ENCODE measurements at places on chromosomes 3 and 15.

DNA sequence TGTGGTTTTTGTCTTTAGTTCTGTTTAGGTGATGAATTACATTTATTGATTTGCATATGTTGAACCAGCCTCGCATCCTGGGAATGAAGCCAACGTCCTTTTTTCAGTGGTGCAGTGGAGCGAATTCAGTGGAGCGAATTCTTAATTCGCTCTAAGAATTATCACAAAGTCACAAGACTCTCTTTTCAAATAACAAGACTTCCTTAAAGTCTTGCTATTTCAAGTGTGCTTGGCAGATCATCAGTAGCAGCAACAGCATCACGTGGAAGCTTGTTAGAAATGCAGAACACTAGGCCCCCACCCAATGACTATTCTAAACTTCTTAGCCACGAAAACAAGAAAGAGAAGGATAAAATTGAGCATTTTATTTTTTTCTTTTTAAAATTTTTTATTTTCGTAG lies 58.1 kb upstream of the CD200R1L start:
- DNase-seq = no peak

DNA sequence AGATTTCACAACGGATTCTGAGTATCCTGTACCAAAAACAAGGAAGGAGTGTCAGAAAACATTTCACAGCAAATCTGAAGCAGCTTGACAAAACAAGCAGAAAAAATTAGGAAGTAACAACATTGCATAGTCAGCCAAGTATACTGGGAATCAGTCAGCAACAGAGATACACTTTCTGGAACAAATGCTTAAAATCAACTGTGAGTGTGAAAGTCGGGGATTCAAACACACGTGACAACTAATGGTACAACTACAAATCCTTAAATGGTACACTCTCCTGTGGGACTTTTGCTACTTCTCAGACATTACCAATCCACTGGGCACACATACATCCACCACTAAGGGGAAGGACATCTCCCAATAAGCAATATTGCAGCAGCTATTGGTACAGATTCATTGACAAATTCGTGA lies 296.6 kb upstream of the MME start:
- no peak for DNase-seq

- DNase-seq = no peak
Observed at GRCh38 chr15:59473226-59473625, 35.2 kb downstream of the FAM81A start.

GRCh38 chr3:155852341-155852740 lies 1.9 kb downstream of the SLC33A1 start:
- no peak for DNase-seq

DNA sequence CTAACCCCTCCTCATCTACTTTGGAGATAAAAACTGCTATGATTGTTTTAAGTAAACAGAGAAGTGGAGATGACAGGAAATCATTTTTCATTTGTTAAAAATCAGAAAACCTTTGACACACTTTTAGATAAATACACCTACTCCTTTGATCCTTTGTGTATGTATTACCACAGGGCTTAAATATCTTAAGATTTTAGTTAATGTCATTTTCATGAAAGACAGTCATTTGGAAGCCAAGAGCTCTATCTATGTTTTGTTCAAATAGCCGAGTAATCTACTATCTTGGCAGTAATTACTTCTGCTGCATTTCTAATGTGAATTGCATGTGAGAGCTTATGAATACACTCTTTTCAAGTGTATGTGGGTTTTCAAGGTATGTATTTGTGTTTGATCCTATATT lies 2.0 kb downstream of the ARPP21 start:
- no peak for DNase-seq

- peak; percentile 73 for DNase-seq
Observed at GRCh38 chr15:52527911-52528563, 643 bp downstream of the MYO5A start.

- DNase-seq = no peak
Observed at GRCh38 chr15:68518046-68518445, 60.7 kb upstream of the CORO2B start.

DNA sequence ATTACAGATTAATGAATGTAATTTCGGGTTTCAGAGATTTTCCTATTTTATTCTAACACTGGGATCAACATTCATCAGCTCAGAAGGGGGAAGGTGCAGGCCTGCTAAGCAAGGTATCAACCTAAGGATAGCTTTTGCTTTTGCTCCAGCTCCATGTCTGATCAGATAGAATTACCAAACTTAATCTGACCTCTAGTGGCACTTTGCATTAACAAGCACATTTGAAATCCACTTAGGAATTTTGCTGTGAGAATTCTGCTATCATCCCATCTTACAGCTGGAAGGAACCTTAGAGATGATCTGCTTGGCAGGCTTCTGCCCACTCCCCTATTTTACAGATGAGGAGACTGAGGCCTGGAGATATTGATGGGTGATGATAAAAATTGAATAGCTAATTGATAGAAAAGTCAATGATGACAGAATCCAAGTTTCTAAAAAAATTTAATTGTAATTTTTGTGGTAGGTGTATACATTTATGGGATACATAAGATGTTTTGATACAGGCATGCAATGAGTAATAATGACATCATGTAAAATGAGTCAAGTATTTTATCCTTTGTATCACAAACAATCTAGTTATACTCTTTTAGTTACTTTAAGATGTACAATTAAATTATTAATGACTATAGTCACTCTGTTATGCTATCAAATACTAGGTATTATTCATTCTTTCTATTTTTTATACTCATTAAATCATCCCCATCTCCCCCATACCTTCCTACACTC lies 209.2 kb upstream of the ZPLD1 start:
- no peak for DNase-seq

DNA sequence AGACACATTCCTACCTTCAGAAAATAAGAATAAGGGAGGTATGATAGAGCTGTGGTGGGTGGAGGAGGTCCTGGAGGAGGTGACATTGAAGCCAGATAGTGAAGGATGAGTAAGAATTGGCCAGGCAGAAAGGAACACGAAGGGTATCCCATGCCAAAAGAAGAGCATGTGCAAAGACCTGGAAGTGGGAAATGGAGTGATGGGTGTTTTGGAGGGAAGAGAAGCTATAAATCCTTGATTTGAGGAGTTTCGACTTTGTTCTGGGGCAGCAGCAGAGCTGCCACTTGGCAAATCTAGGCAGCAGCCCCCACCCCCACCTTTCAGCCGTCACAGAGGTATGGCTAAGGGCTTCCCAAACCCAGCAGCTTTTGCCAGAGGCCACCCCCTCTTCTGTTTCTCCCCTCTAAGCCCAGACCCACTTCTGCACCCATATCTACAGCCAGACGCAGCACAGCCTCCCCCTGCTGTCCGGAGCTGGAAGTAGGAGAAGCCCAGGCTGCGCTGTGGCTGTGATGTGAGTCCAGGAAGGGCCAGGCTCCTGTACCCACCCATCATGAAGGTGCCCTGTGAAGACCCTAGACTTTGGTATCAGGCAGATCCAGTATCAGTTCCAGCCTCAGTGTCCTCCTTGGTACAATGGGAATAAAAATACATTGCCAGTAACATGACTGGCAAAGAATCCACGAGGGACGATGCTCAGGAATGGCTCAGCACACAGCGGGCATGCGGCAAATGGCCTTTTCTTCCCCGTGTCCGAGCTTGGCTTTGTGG lies 188.7 kb upstream of the LINGO1 start:
- peak; percentile 75 for DNase-seq

DNA sequence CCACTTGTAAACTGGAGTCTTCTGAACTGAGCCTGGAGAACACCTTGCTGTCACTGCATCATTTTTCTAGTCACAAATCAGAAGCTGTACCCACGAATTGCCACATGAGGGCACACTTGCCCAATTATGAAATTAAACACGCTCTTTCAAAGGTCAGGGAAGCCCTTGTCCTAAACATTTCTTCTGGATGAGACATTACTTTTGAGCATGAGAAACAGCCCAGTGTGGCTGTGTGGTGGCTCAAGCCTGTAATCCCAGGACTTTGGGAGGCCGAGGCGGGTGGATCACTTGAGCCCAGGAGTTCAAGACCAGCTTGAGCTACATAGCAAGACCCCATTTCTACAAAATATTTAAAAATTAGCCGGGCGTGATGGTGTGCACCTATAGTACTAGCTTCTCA lies 27.5 kb upstream of the CFAP161 start:
- DNase-seq = no peak

DNA sequence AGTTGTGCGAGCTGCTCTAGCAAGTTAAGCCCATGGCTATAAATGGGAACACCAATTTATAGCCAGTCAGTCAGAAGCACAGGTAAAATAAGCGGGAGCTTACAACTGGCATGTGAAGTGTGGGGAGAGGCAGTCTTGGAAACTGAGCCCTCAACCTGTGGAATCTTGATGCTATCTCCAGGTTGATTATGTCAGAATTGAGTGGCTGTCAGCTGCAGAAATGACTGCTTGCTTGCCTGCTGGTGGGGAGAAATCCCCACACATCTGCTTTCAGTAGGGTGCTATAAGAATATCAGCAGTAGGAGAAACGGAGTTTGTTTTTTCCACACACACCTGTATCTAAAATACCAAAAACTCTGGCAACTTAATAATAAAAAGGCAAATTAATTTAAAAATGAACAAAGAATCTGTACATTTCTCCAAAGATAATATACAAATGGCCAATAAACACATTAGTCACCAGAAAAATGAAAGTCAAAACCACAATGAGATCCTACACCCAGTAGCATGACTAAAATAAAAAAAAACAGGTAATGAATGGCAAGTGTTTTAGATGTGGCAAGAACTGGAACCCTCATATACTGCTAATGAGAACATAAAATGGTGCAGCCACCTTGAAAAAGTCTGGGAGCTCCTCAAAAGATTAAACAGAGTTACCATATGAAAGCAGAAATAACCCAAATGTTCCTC lies 26.0 kb upstream of the MAP4 start:
- no peak for DNase-seq

DNA sequence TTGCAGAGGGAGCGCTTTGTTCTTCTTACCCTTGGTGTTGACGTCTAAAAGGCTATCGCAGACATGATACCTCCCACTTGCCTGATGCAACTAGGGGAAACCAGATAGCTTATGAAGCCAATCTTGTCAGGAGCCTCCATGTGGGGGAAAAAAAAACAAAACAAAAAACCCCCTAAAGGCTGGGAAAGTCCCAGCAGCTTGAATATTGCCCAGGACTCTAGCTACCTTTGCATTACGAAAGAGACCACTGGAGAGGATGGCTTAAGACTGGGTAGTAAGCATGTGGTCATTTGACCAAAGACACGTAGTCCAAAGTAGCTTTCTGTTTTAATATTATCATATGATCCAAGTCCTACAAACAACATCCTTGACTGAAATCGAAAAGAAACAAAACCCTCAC lies 120.7 kb upstream of the WNT5A start:
- DNase-seq = no peak

DNA sequence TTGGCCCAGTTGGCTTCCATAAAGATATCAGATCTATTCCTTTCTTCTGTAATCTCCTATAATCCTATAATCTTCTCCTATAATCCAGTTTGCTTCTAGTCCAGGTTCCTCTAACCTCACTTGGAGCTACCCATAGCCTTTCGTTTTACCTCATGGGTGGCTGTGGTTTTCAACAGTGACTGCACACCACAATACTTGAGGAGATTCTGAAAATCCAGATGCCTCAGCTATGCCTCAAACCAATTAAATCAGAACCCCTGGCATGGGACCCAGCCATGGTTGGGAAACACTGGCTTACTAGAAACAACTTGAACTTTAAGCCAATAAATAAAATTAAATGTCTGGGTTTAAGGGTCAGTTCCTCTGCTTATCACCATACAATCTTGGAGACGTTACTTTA lies 86.1 kb upstream of the NTRK3 start:
- DNase-seq = no peak

GRCh38 chr3:116000311-116000710 lies 377.0 kb downstream of the GAP43 start:
- DNase-seq = no peak

- no peak for DNase-seq
Observed at GRCh38 chr15:51114437-51115119, 19.9 kb upstream of the TNFAIP8L3 start.

DNA sequence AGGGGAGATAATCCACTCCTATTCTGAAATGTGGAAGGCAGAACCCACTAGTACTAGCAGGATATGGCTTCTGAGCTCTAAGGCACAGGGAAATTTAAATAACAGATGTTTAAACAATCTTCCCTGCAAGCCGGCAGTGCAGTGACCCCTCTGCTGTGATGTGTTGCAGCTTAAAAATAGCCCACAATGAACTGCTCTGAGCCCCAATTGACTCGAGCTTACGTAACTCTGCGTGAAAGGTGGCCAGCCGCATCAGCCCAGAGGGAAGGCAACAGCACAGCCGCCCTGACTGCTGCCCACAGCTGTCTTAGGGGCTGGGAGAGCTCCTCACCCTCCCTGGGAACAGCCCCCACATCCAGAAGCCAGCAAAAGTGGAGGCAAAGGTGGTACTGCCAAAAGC lies 12.5 kb upstream of the CAMKV start:
- DNase-seq = no peak

DNA sequence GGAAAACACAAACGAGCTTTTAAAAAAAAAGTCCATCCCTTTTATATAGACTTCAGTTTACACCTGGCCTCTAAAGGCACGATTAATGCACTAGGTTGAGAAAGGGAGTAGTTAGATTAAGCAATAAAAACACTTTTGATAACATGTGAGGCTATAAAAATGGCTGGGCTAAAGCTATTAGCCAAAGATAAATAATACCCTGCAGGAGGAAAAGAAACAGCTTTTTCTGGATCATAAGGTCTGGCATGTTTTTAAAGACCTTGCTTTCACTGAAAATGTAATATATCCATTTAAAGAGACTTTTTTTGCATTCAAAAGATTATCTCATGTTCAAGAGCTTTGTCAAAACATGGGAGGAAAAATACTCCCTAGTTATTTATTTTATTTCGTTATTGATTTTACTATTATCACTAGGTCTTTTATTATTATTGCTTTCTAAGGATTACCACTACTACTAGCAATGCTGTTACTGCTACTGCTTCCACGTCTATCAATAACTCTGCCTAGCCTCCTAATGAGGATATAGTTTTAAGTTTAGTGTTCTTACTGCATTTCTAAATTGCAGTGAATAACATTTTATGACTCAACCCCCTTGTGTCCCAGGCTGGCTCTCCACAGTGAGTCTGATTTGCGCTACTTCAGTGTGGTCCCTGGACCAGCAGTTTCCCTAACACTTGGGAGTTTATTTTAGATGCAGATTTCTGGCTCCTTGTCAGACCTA lies 93.4 kb downstream of the THRB start:
- DNase-seq = no peak

DNA sequence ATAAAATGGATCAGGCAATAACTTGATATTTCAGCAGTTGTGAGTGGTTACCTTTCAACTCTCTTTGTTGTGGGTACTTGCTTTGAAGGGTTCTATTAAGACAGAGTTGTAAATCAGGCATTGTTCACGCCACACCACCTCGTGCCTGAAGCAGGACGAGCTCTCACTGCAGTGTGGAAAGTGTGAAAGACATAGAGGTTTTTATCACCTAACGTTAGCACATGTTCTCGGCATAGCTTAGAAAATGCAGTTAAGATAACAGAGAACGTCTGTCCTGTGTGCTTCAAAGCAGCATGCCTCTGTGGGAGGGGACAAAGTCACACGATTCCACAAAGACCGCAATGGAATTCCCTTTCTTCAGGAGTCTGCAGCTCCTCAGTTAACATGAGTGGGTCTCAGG lies 7.8 kb downstream of the ADAMTS17 start:
- peak; percentile 45 for DNase-seq
